ENCODE measurements at places on chromosomes 1 and 21.

DNA sequence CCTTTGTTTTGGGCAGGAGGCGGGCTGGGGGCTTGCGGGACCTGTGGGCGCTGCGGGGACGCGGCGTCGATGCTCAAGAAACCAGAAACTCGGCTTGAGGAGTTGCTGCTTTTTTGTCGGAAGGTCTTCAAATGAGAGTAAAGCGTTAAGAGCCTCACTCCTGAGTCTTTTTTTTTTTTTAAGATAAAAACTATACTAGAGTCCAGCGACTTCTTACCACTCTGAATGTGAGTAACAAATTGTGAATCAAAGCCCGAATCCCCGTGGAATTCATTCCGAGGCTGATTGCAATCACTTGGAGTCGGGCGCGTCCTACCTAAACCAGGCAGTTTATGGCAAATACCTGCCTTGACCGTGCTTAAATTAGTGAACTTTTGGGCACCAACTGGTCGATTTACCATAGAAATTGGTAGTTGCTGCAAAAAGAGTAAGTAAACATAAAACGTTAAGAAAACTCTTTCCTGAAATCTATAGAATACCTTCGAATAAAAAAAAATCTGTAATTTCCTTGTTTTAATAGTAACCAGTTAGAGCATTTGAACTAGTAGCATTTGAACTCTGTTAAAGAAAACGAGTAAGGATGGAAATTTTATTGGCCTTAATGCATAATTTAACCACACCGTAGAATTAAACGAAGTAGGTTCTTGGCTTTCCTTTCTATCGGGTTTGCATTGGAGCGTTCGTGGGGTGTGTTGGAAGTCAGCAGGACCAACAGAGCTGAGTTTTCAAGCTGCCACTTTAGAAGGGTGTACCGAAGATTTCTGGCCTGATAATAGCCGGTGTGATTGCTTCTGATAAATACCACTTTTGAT is 769 bp downstream of the GPSM2 start:
- DNase-seq = no peak

DNA sequence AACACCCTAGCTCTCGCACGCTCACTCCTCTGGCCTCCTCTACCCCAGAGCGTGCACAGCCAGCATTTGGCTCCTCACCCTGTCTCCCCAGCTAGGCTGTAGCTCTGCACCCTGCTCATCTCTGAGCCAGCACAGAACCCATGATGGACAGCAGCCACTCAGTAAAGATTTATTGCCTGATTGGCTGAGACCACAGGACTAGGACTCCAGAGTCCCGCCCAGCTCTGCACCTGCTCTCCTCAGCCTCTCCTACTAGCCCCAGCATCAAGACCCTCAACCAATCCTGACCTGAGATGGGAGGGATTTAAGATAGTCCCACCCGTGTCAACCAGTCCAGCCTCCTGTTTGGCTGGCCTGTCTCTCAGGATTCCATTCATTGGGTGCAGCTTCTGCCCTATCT is 9.3 kb downstream of the C1QB start:
- DNase-seq = no peak

DNA sequence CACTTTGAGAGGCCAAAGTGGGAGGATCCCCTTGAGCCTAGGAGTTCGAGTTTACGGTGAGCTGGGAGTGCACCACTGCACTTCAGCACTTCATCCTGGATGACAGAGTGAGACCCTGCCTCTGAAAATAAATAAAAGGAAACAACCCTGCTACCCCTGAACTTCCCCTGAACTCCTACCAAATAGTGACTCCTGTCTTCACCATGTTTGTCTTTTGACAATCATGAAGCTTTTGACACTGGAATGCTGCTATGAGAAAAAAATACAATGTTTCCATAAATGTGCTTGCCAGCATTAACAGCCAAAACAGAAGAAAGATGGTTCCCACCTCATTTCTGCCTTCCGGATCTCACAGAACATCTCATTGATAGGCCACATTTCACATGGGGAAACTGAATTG is 10.4 kb downstream of the ZBTB8A start:
- no peak for DNase-seq

GRCh38 chr21:45496968-45497845 is 45.0 kb downstream of the SLC19A1 start:
- no peak for DNase-seq

DNA sequence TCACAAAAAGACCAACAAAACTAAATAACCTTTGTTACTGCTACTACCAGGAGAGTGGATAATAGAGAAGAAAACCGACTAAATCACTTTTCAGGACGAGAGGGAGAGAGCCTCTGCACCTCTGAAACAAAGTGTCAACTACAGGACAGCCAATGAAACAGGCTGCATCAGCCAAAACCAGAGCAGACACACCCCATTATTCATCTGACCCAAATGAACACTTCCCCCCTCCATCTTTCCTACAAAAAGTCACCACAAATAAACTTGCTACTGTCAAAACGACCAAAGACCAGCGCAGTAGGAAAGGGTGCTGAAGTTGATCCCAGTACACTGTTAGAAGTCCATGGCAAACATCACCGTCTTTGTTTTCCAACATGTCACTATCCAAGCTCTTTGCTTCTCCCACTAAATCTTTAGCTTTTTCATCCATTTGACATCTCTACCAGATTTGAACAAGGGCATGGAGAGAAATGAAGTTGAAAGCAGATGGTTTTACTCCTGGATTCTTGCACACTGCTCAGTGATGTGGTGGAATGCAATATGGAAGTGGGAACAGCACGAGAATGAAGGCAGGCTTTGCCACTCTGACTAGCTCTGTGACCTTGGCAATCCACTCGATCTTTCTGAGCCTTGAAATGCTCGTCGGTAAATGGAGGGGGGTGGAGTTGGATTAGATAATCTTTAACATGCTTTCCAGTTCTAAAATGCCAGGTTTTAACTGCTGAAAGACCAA is 20.5 kb downstream of the DSTYK start:
- DNase-seq = no peak

GRCh38 chr1:66752000-66752592 is at the start of gene DYNLT5:
Gene DYNLT5, plus strand, starts transcription at chr1:66752459. Its CDS starts 2,200 bp downstream, at chr1:66754659.
- DNase-seq = no peak

- DNase-seq = no peak
Observed at GRCh38 chr1:147238053-147238902, 4.2 kb upstream of the CHD1L start.

DNA sequence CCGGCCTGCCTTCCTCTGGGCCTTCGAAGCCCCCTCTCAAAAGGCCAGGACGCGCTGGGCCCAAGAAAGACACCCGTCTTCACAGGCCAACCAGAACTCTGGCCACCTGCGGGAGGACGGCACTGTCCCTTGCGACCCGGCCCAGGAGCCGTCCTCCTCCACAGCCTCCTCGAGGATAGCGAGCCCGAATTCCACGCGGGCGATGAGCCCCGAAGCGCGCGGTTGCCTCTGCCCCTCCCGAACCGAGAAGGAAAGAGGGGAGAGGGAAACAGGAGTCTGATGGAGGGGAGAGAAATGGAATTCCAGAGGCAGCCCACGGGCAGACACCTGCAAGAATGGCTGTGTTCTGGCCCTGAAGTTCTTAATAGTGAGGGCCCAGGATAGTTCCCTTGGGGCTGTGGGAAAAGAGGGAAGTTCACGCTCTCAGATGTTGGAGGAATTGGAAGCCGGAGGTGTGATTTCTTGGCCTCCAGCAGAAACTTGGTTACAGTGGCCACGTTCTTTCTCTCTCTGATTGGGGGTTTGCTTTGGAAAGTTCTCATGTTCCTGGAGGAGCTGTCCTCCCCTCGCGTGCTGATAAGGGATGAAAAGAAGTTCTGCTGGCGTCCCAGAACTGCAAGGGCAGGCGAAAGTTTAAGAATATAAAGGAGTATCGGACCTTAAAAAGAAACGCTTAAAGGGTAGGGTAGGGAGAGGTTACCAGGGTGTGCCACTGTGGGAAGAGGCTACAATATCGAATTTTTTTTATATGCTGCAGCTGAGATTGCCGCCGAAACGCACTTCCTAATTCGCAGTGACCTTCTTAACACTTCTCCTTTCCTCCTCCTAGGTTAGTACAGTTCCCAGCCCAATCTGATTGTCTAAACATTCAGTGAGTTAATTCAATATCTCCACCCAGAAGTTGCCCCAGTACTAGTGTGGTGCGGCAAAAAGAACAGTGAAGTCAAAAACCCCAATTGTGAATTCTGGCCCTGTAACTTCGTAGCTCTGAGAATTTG is 5.8 kb upstream of the SLC44A5 start:
- no peak for DNase-seq

DNA sequence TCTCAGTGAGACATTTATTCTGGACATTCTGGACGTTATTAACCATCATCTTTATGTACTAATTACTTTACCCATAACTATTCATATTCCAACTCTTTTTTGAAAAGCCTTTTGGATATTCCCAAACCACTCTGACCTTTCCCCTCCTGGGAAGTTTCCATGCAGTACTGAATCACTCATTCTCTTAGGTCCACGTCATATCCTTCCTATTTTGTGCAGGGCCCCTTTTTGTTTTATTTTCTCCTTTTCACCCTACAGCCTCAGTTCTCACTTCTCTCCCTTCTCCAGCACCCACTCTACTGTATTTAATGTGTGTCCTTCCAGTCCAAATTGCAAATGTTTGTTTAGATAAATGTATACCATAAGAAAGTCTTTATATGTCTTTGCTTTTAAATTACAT is 16.4 kb upstream of the ATP1A1 start:
- DNase-seq = no peak

GRCh38 chr21:45457832-45458172 is 52.8 kb downstream of the COL18A1 start:
- no peak for DNase-seq

- DNase-seq = no peak
Observed at GRCh38 chr1:183912265-183912886, 107.5 kb downstream of the RGL1 start.

GRCh38 chr21:23811805-23812204 is 1795.5 kb downstream of the MRPL39 start:
- no peak for DNase-seq

DNA sequence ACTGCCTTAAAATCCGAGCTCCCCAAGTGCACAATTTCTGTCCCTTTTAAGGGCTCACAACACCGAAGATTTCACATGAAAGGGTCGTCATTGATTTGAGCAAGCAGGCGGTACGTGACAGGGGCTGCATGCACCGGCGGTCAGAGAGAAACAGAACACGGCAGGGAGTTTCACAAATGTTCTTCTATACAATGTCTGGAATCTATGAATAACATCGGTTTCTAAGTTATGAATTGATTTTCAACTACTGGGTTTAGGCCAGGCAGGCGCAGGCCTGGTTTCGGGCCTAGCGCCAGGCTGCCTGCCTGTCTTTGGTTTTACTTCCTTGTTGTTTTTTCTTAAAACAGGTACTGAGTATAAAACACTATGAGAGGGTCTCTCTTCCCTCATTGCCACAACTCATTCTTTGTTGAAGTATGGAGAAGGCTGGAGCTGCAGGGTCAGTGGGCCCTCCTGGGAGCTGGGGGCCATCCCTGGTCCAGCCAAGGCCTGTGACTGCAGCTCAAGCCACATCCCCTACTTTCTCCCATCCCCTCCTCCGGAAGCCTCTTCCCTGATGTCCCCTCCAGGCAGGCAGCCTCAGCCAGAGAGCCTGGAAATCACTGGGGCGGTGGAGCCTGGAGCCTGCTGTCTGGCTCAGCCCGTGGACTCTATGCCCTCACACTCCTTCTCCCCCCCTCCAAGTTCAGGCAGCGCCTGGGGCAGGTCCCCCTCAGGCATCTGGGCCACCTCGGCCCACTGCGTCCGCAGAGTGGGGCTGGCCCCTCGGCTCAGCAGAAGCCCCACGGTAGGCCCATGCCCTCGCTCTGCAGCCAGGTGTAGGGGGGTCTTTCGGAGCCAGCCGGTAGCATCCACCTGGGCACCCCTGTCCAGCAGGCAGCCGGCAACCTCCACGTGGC is 2.4 kb downstream of the ANKRD65 start:
- no peak for DNase-seq

DNA sequence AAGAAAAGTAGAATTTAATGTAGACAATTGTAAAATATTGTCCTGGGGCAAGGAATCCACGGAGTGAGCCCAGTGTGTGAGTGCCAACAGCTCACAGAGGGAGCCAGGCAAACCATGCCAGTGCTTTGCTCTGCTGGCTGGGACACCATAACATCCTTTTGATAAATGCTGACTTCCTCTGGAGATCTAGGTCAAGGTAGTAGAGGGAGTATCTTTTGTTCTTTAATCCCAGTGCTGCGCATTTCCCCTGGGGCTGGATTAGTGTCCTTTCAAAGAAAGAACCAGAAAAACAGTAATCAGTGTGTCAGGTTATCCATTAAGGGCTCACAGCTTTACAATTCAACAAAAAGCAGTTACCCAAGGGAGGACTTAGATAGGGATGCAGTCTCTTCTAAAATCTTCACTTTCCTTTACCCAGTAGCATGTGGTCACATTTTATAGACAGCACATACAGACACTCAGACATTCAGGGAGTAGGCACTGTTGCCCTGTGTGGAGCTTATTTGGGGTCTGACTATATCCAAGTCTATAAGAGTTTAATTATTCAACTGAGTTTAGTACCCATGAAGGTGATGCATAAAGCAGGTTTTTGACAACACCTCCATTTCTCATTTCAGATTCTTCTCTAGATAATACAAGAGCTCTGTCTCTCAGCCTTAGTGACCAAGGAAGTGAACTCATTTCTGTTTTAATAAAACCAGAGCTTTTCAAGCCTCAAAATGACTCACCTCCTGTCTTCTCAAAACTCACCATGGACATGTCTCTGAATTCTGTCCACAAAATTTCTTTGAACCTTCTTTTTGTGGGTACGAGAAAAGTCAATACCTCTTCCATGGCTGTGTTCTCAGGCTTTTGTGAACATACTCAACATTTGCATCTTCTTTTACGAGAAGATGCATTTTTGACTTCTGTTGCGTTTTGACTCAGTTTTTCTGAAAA is 215.3 kb downstream of the BRINP2 start:
- no peak for DNase-seq

GRCh38 chr1:40870135-40870728 is 8.1 kb upstream of the CITED4 start:
- no peak for DNase-seq

- no peak for DNase-seq
Observed at GRCh38 chr21:25465263-25465662, 142.0 kb downstream of the MRPL39 start.

GRCh38 chr1:30188999-30189398 is 534.4 kb downstream of the MATN1 start:
- DNase-seq = no peak

- DNase-seq = no peak
Observed at GRCh38 chr1:9434247-9435152, 104.8 kb upstream of the SLC25A33 start.

- DNase-seq = no peak
Observed at GRCh38 chr1:201603613-201604232, 64.8 kb downstream of the NAV1 start.

- no peak for DNase-seq
Observed at GRCh38 chr1:49364676-49365075, 588.0 kb upstream of the BEND5 start.
